ENCODE measurements at places on chromosomes 7 and 10.
A peak's percentile ranks its signal among the peaks of the same experiment; 100 is the strongest.

GRCh38 chr10:94680544-94680943, 3.0 kb upstream of the CYP2C18 start:
- DNase-seq: no peak

- no peak for DNase-seq
Observed at GRCh38 chr7:153401795-153402720, 642.5 kb downstream of the ACTR3B start.

GRCh38 chr10:93115661-93116383, 42.1 kb downstream of the CYP26A1 start:
- DNase-seq: peak; percentile 52

GRCh38 chr10:95790982-95791381, 35.0 kb downstream of the ENTPD1 start:
- no peak for DNase-seq

GRCh38 chr10:31606841-31607240, 287.8 kb downstream of the ZEB1 start:
- DNase-seq: no peak

All from pancreas (tissue), 10 donors.